ENCODE measurements at places on chromosomes 2 and 18.
A peak's percentile ranks its signal among the peaks of the same experiment; 100 is the strongest.

GRCh38 chr2:16666449-16666801 is 791 bp upstream of the CYRIA start:
- no peak for DNase-seq

- DNase-seq, result no peak
Measured at GRCh38 chr18:76518860-76519538, 24.0 kb upstream of the ZNF516 start.

- DNase-seq, result no peak
Measured at GRCh38 chr18:36424741-36425142, 127.2 kb downstream of the FHOD3 start.

DNA sequence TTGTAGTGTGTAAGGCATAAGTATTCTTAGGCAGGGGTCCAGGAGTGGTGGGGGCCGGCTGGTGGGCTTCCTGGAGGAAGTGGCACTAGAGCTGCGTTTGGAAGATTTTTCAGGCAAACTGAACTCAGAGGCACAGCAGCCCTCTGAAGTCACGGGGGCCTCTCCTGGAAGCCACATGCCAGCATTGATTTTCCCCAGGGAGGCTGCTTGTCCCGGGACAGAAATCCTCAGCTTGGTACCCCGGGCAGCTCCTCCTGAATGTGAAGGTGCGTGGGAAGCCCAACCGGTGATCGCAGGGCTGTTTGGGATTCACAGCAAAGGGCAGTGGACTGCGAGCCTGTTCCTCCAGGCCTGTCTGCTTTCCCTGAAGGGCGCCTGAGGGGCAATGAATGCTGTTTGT is 1.6 kb upstream of the PDIA6 start:
- DNase-seq, result no peak

DNA sequence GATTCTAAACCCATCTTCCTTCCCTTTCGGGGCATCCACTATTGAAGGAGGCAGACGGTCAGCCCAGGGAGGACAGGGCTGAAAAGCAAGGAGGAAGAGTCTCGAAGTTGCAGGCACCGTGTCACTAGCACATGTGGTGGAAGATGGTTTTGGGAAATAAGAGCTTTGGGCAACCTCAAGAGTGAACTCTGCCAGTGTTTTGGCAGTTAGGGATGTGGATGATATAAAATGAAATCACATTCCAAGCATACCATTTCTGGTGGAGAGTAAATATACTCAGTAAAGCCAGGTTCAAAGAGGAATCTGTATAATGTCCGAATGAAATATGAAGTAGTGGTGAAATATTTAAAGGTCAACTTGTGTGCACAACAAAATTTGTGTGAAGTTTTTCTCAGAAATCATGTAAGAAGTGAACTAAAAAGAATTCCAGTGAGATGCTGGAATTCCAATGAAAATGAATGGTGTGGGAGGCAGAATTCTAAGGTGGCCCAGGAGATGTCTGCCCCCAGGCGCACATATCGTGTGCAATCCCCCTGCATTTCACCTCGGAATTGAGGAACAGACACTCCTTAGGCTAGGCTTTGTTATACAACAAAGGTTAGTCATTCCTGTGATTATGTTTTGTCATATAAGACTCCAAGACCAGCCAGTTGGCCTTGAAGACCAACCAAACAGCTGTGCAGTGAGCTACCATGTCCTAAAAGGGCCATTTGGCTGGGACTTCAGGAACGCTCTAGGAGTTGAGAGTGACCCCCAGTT is 147.1 kb downstream of the SH3BP4 start:
- no peak for DNase-seq

DNA sequence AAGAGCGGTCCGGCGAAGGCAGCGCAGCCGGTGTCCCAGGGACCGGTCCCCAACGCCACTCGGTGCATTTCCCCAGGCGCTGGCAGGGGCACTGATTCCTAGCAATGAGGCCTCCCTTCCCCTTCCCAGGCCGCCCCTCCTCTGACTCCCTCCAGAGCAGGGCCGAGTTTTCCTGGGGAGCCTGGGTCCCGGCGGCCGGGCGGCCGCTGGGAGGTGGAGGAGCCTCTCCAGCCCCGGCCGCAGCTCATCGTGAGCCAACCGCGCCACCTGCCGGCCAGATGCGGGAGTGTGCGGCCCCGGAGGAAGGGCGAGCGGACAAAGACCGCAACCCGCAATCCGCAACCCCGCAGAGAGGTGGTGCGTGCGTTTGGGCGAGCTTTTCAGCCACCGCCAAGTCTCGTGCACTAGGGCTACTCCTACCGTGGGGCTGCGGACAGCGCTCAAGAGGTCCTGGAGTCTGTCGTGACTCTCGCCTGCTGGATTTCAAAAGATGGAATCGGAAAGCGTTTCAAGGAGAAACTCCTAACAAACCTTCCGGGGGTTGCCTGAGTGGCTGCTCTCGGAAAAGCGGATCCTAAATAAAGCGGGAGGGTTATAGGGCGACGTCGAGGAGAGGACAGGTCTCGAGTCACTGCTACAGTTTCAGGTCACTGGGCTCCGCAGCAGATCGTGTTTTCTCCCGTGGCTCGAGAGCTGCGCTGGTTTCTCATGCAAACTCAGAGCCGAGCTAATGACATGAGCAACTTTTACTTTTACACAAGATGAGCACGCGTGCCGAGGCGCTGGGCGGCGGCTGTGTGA is 1.5 kb upstream of the EPHA4 start:
- DNase-seq, result peak; percentile 56

GRCh38 chr2:127968610-127969339 is 59.1 kb downstream of the SAP130 start:
- DNase-seq, result no peak

GRCh38 chr18:58097121-58097906 is 53.3 kb downstream of the NEDD4L start:
- no peak for DNase-seq

- DNase-seq, result no peak
Measured at GRCh38 chr2:42651057-42651456, 82.6 kb downstream of the MTA3 start.

GRCh38 chr18:73827801-73828200 is 319.8 kb downstream of the FBXO15 start:
- DNase-seq, result no peak

DNA sequence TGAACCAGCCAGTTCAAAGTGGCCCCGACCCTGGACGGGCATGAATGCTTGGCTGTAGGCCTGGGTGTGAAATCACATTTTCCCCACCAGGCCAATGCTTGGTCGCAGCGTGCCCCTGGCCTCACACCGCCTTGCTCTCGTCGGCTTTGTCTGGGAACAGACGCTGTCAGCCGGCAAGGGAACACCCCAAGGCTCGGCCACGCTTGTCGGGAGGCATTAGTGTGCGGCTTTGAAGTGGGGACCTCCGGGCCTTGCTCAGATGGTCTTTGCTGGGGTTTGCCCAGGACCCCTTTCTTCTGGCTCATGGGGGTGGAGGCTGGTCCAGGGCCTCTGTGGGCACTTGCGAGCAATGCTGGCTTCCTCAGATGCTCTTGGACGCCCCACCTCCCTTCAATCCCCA is 79.1 kb downstream of the INHBB start:
- DNase-seq, result no peak
